ENCODE measurements at places on chromosomes 12 and 14.

- no peak for DNase-seq
These were observed 311.9 kb downstream of the BCL11B start for GRCh38 chr14:98959958-98960616.

GRCh38 chr14:41404126-41404525, 202.6 kb upstream of the LRFN5 start:
- DNase-seq = no peak

- no peak for DNase-seq
These were observed 261.2 kb downstream of the ACSS3 start for GRCh38 chr12:81339071-81339470.

DNA sequence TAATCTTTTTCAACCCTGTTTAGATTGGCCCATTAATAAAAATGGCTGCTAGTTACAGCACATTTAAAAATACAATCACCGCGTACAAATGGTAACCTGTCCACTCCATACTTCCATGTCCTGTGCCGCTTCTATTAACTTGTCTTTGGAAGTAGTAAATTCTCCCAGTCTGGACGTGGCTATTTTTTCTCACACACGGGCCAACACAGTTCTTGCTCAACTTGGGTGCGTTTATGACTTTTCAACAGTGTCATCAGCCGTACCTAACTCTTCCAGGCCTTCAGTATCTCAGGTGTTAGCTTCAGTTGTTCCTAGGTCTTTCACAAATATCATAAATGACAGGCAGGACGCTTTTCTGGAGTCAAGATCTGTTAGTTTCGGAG, 475 bp upstream of the PCNX1 start:
- no peak for DNase-seq

- DNase-seq = no peak
These were observed 164.8 kb downstream of the SNAPC1 start for GRCh38 chr14:61927060-61927459.

Data from NCI-H524 (cell line).